ENCODE measurements at places on chromosomes 4 and X.

DNA sequence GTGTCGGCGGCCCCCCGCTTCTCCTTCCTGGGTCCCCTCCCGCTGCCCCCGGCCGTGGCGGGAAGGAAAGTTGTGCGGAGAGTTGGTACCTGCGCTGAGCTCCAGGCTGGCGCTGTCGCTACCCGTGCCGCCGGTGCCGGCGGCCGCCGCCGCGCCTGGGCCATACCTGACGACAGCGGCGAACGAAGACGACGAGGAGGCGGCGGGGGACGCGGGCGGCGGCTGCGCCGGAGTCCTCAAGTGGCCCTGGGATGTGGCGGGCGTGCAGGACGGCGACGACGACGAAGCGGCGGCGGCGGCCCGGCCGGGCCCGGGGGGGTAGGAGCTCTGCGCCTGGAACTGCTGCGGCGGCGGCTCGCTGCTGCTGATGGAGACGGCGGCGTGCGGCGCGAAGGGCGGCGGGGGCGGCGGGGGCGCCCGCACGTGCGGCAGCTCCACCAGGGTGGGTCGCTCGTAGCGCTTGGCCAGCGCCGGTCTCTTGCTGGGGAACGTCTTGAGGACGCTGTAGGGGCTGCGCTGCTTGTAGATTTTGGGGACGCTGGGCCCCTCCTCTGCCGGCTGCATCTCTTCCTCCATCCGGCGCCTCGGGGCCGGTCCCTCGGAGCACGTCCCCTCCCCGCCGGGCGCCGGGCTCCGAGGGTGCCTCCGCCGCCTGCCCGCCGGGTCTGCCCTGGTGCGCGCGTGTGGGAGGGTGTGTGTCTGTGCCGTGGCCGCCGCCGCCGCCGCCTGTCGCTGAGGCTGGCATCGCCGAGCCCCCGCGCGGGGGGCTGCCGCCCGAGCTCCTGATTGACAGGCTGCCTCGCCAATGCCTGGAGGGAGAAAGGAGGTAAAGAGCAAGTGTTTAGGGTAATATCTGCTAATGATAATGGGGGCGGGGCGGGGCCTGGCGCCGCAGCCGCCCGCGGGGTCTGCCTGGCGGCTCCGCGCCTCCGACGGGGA lies 618 bp downstream of the BEND4 start:
- no peak for DNase-seq

- no peak for DNase-seq
These were observed 60.3 kb downstream of the BEND2 start for GRCh38 chrX:18160369-18160768.

GRCh38 chr4:48653217-48654014 lies 126.7 kb downstream of the FRYL start:
- no peak for DNase-seq

DNA sequence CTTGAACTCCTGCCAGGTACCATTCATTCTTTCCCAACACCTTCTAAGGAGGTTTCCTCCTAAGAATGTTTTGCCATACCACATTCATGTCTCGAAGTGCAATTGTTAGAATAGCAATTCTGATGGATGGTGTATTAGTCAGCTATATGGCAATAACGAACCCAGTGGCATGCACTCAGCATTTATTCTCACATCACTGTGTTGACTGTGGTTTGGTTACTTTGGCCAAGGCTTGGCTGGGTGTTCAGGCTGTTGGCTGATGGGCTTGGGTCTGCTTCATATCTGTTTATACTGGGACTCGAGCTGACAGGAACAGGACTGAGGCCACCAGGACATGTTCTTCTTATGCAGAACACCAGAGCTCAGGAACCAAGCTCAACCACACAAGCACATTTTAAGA lies 31.7 kb downstream of the PSAPL1 start:
- no peak for DNase-seq

- DNase-seq, result no peak
These were observed 36.7 kb downstream of the HMGB3 start for GRCh38 chrX:151019856-151020255.

All from inflammatory macrophage (primary cell).